A375 (cell line): ENCODE measurements at places on chromosomes 2 and 18. TPM values are rescaled to one million over a fixed set of nuclear protein-coding genes. Genes with fewer than 3 reads are reported as not detected.

The RAMP1 gene
- 96.5 and 109 TPM in 2 replicates for total RNA-seq

The CGREF1 gene
- total RNA-seq = 19.0 and 23.2 TPM in 2 replicates

The DYNAP gene
- total RNA-seq = not detected in 2 replicates

The IKZF2 gene
- 2.4 and 4.1 TPM in 2 replicates for total RNA-seq

The POMC gene
- total RNA-seq = not detected in 2 replicates
